Activated T-cell treated with anti-CD3 and anti-CD28 coated beads, Interleukin-2, amount 50 U/mL, for 72 hours (primary cell): ENCODE measurements at places on chromosomes 12 and 14. TPM values are rescaled to one million over a fixed set of nuclear protein-coding genes. Genes with fewer than 3 reads are reported as not detected.

Gene SLCO1B1
- not detected for total RNA-seq

Gene IL31
- total RNA-seq = 8.0 TPM

Gene ZDHHC22
- not detected for total RNA-seq

Gene STON2
- total RNA-seq = 0.12 TPM

Gene TPH2
- total RNA-seq = not detected

Gene PRB2
- total RNA-seq = not detected

Gene SOX5
- total RNA-seq = 2.5 TPM

Gene PCED1B
- 91.8 TPM for total RNA-seq

Gene MPHOSPH9
- 104 TPM for total RNA-seq

Gene KCNJ8
- total RNA-seq = not detected

DNA sequence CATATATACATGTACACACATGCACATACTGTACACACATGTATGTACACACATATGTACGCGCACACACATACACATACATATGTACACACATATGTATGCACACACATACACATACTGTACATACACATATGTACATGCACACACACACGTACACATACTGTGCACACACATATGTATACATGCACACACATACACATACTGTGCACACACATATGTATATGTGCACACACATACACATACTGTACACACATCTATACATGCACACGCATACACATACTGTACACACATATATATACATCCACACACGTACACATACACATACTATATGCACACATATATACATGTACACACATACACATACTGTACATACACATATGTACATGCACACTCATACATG, 119.4 kb downstream of the ZFP36L1 start:
- DNase-seq = no peak

- peak; percentile 1 for DNase-seq
These were observed 1598.3 kb downstream of the AACS start for GRCh38 chr12:126663304-126664094.

DNA sequence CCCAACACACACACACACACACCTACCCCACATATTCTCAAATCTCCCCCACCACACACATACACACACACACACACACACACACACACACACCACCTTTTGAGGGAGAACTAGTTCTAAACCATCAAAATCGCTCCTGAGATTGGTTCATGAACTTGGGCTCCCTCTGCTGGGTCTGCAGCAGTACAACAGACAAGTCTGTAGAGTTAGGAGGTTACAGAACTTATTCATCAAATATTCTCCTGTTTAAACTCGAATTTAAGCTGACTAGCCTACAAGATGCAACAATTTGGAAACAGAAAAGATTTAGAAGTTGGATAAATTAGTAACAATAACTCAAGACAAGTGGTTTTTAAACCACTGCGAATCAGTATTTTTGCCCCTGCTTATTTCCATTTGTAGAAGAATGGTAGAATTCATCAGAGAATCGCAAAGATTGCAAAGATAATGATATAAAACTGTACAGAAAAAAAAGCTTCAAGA, 136.4 kb upstream of the USP15 start:
- peak; percentile 23 for DNase-seq

DNA sequence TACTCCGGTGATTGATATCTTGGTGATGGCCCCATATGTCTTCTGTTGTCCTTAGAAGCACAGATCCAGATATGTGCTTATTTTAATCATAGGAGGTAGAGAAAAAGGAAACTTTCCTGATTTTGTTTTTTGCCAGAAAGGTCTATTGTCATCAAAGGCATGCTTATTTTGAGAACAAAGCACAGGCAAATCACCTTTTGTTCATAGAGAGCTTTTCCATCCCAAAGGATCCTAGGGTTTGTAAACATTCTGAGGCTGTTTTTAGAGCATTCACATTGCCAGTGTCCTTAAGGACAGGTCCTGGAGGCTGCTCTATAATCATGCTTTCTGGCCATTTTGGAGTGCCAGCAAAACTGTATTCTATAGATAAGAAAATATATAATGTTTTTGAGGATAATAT, 148.5 kb upstream of the SEL1L start:
- no peak for DNase-seq

GRCh38 chr12:94205822-94206221, 57.4 kb downstream of the PLXNC1 start:
- DNase-seq = no peak

- DNase-seq = peak; percentile 67
These were observed 151.5 kb upstream of the SLC38A2 start for GRCh38 chr12:46523863-46524770.

DNA sequence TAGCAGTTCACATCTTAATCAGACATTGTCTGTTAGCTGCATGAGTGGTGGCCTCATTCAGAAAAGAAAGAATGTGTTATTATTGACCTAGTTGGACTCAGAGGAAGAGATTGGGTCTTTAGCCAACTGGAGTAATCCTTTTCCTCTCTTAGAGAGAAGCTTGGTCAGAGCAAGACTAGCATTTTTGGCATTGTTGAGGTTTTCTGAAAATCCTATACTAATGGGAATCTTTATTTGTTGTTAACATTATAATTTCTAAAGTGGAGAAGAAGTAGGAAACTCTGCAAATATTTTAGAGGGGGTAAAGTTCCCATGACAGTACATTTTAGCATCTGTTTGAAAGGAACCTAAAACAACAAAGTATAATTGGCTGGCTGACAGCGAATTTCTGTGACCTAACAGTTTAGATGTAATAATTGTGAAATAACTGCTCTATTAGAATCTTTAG, 9.7 kb downstream of the TOX4 start:
- DNase-seq = no peak

DNA sequence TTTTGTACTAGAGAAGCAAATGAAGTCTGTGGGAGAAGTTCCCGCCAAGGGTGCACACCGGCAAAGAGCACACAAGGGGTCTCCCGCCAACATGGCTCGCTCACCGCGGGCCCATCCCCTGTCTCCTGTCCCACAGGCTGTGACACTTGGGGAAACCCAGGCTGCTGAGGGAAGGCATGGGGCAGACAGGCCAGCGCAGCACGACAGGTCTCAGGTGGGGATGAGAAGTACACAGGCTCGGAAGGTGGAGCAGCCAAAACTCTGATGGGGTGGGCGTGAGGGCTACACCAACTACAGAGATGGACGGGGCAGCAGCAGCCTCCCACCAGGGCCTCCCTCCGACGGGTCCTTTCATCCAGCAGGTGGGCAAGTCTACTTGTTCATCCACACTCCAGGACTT, 64.4 kb downstream of the RNF34 start:
- no peak for DNase-seq

GRCh38 chr12:110756611-110757010, 13.9 kb upstream of the PPP1CC start:
- no peak for DNase-seq

GRCh38 chr12:66409195-66409871, 107.0 kb downstream of the HELB start:
- DNase-seq = peak; percentile 57

- no peak for DNase-seq
These were observed 115.2 kb downstream of the BMP4 start for GRCh38 chr14:53841109-53842099.

- no peak for DNase-seq
These were observed 30.3 kb downstream of the CKB start for GRCh38 chr14:103492156-103492925.

DNA sequence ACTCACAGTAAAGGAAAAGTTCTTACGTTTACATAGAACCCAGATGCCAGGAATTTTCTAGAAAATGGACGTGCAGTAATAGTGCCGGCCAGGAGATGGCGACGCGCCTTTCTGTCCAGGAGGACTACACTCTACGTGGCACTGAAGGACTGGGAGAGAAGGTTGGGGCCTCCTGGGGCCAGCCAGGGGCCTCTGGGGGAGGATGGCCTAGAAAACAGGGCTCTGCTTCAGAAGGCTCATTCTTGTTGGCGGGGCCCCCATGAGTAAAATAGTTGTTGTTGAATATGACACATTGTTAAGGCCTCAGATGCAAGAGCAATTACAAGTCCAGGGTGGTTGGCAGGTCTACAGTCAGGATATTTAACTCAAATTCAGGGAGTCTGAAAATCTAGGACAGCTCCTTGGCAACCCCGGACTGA, 120.1 kb upstream of the MAX start:
- peak; percentile 53 for DNase-seq

DNA sequence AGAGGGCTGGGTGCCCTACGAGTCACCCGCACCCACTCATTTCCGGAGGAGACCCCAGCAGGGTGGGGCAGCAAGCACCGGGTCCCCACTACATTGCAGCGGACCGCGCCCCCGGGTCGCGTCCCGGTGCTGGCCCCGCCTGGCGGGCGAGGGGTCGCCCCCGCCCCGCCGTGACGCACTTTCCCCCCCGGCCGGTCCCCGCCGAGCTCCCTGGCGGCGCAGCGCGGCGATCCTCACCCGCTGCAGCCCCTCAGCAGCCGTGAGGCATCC, 106.1 kb downstream of the PRICKLE1 start:
- DNase-seq = peak; percentile 31

- no peak for DNase-seq
These were observed 130.6 kb upstream of the MDM1 start for GRCh38 chr12:68462803-68463202.

DNA sequence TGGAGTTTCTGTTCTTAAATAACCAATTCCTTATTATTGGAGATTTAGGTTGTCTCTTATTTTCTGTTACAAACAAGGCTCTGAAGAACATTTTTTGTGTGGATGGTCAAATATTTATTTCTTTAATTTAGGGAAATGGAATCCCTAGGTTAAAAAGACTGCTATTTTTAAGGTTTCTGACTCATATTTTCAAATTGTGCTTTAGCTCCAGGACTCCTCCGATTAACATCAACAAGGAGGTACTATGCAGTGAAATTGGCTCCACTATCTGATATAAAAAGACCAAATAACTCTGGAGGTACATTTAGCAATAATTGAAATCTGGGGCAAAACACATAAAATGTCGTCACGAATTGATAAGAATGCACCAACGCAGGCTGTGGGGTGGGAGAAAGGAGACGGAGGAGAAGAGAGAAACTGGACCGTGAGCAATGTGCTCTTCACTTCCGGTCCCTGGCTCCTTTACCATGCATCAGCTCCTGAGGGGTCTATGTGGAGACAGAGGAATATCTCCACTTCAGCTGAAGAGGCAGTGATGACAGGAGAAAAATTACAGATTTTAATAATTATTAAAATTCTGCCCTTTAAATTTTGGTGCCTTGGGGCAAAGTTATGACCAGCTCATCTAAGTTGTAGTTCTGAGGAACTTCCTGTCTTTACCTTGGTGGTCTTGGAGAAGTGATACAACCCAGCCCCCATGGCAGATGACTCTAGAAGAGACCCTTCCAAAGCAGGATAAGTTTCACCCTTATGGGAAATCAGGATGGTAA, 90.2 kb upstream of the BTG1 start:
- DNase-seq = no peak

DNA sequence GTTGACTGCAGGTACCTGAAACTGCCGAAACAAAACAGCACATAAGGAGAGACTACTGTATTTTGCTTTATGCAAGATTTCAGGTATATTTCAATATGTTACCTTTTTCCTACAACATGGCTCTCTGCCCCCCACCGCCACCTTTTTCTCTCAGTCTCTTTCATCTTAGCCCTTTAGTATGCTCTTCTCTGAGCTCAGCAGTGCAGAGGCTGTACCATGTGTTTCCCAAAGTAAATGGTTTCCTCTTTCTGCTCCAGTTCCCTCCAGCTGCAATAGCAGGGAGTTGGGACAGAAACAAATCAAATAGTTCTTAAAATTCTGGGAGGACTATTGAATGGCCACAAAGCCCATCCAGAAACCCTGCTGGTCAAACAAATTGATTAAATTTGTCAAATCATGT, 4.3 kb downstream of the AMN1 start:
- no peak for DNase-seq

GRCh38 chr12:23098110-23098509, 473.1 kb downstream of the ETNK1 start:
- DNase-seq = no peak

DNA sequence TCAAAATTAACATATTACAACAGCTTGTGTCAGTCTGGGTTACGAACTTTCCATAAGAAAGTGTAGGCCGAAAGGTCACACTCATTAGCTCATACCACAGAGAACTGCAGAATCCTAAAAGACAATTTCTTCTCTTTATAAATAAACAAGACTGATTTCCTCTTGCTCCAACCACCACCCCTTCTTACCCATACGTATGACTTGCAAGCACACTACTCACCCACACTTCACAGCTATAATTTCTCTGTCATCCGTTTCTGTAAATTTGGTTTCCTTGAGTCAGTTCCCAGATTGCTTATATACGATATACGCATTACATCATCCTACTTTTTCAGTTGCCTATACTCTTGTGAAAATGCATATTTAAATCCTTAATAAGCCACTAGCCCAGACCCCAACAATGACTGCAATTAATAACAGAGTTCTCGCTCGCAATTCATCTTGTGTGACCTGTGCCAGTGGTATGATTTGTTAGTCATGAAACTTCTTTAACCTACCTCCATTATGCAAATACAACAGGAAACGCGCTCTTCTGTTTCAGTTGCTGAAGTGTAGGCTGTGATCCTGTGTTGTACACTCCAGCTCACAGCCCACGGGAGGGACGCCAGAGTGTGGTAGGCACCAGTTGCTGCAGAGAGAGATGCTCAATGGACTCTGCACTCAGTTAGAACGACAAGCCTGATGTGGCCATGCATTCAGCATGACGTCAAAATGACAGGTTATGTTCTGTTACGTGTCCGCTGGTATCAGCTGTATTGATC, 417.6 kb downstream of the PDZRN4 start:
- DNase-seq = no peak

- DNase-seq = no peak
These were observed 137.1 kb upstream of the SFSWAP start for GRCh38 chr12:131573631-131574394.

- DNase-seq = no peak
These were observed 13.3 kb downstream of the RTL1 start for GRCh38 chr14:100890061-100890850.

DNA sequence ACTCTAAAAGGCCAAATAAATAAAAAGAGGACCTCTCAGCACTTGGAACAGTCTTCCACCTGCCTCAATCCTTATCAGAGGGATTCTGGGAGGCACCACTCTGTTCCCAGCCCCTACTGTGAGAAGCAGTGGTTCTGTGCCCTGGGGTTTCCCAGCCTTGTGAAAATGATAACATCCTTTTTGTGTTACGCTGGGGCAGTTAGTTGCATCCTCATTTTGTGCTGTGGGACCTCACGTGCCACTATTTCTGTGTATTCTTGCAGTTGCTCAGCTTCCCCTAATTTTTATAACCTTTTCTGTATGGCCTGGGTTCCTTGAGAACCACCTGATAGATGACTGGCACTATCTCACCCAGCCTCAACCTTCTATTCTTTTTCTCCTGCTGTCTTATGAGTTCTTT, 10.8 kb upstream of the CMA1 start:
- no peak for DNase-seq

DNA sequence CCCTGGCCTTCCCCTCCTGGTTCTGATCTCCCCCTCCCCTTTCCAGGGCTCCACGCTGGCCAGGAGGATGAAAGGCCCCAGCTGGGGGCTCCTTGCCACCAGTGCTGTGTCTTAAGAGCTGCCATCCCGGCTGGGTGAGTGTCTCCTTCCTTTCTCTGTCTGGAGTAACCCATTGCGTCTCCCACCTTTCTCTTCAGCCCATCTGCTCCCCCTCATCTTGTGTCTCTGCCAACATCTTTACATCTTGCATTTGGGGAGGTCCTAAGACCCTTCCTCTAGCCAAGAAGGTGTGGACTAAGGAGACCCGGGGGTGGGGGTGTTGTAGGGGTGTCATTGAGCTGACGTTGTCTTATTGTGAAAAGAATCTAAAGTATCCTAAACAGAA, 505 bp downstream of the BCL2L2 start:
- DNase-seq = no peak

GRCh38 chr14:65462411-65462810, 49.9 kb downstream of the FUT8 start:
- DNase-seq = peak; percentile 35

GRCh38 chr12:4535092-4535491, 3.6 kb upstream of the RAD51AP1 start:
- DNase-seq = no peak
